Thoracic aorta (tissue), 2 donors: ENCODE measurements at places on chromosomes 5 and 9. TPM values are rescaled to one million over a fixed set of nuclear protein-coding genes. Genes with fewer than 3 reads are reported as not detected.

Gene CCNO
- total RNA-seq = 0.95 TPM

DNA sequence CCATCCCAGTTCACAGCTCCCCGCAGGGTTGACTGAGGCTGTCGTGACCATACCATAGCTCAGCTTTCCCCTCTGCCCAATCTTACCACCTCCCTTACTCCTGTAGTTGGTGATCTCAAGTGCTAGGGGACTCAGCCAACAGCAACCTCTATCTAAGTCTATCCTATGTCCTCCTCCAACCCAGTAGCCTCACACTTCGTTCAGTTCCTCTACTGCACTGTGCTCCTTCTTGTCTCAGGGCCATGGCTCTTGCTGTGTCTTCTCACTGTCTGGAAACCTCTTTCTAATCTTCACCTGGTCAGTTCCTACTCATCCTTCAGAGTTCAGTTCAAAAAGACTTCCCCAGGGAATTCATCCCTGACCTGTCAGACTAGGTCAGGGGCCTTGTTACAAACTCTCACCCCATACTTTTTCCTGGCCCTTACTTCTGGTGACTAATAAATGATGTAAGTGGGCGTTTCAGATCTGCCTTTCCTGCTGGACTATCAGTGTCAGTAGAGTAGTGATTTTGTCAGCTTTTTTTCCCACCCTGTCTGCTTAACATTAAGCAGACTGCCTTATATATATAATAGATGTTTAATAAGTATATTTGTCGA lies 53.6 kb upstream of the NR3C1 start:
- H3K27ac ChIP-seq = no peak overlapping the region
- no peak overlapping the region for H3K4me3 ChIP-seq
- H3K4me1 ChIP-seq = no peaks in the 10 kb centered on the region

DNA sequence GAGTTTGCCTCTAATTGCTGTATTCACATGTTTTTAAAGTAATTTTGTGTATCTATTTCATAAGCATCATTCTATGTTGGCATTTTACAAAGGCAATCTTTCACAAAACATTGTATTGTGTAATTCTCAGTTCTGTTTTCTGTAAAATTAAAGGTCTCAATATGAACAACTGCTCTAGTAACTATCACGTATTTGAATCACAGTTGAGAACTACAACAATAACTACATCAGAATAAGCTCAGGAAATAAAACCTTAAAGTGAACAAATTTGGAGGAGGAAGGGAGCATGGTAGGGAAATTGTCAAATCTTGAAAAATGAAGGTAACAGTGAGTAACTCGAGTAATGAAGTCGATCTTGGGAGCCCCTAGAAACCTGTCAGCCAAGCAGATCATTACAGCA lies 22.5 kb upstream of the CAMK4 start:
- H3K4me1 ChIP-seq = no peaks in the 10 kb centered on the region
- H3K27ac ChIP-seq = no peak overlapping the region
- H3K4me3 ChIP-seq = no peak overlapping the region
- H3K27me3 ChIP-seq = no peaks in the 10 kb centered on the region

GRCh38 chr9:109935406-109936087 lies 155.5 kb downstream of the PALM2AKAP2 start:
- peaks cover 18% of the 10 kb centered on the region for H3K4me1 ChIP-seq
- H3K27ac ChIP-seq = no peak overlapping the region
- H3K27me3 ChIP-seq = no peaks in the 10 kb centered on the region
- no peak overlapping the region for H3K4me3 ChIP-seq

GRCh38 chr5:143033535-143034250 lies 263.5 kb downstream of the ARHGAP26 start:
- no peaks in the 10 kb centered on the region for H3K27me3 ChIP-seq
- H3K36me3 ChIP-seq = no peaks in the 10 kb centered on the region
- no peak overlapping the region for H3K4me3 ChIP-seq
- H3K27ac ChIP-seq = no peak overlapping the region
- H3K4me1 ChIP-seq = no peaks in the 10 kb centered on the region

GRCh38 chr9:95816716-95817115 lies 58.8 kb upstream of the ERCC6L2 start:
- DNase-seq = no peak
- H3K27ac ChIP-seq = no peak overlapping the region

Gene F2R
- total RNA-seq = 96.4 TPM

DNA sequence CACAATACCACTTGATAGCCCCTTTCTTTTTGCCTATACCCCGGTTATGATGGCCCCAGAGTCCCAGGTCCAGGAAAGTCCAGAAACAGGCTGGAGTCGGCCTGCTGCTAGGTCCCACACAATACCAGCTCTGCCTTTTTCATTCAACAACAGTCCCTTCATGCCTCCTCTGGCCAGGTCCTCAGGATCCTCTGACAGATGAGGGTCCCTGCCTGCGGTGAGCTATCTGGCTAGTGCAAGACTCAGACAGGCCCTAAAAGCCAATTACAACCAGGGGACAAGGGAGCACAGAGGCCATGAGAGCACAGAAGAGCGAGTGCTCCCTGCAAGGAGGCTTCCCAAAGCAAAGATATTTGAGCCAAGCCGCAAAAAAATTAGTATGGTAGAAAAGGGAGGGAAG lies 84.8 kb upstream of the ZBTB43 start:
- H3K27me3 ChIP-seq = no peaks in the 10 kb centered on the region
- no peaks in the 10 kb centered on the region for H3K4me1 ChIP-seq
- no peak overlapping the region for H3K27ac ChIP-seq
- H3K36me3 ChIP-seq = no peaks in the 10 kb centered on the region
- DNase-seq = no peak

DNA sequence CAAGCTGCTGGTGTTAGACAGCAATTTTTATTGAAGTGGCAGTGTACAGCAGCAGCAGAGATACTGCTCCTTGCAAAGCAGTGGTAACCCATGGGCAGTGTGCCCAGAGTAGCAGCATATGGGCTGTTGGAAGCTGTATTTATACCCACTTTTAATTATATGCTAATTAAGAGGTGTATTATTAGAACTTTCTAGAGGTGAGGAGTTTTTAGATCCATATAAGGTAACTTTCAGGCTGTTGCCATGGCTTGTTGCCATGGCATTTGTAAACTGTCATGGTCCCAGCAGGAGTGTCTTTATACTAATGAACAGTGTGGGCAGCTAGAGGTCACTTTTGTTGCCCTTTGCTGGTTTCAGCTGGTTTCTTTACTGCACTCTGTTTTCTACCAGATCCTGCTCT lies 3.7 kb upstream of the PJA2 start:
- H3K27ac ChIP-seq = peak overlapping the region; percentile 98
- H3K4me1 ChIP-seq = peaks cover 9% of the 10 kb centered on the region
- no peak overlapping the region for H3K4me3 ChIP-seq
- H3K27me3 ChIP-seq = no peaks in the 10 kb centered on the region
- H3K36me3 ChIP-seq = no peaks in the 10 kb centered on the region

DNA sequence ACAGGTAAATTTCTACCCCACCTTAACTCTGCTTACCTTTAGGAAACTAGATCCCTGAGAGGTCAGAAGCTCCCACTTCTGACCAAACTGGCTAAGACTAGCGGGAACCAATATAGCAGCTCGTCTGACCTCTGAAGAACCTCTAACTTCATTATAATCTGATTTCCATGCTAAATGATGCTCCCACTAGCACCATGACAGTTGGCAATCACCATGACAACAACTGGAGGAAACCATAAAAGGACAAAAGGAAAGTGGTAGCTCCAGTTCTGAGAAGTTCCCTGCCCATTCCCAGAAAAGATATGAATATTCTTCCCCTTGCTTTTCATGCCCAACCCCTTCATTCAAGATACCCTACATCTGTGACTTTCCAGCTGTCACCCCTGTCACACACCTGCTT lies 483.3 kb downstream of the CTNND2 start:
- DNase-seq = no peak
- no peaks in the 10 kb centered on the region for H3K4me1 ChIP-seq
- H3K27ac ChIP-seq = no peak overlapping the region
- no peak overlapping the region for H3K4me3 ChIP-seq

- H3K27ac ChIP-seq = no peak overlapping the region
- H3K4me1 ChIP-seq = no peaks in the 10 kb centered on the region
- no peaks in the 10 kb centered on the region for H3K27me3 ChIP-seq
These were observed 158.3 kb downstream of the NR2F1-AS1 start for GRCh38 chr5:93422652-93423280.

DNA sequence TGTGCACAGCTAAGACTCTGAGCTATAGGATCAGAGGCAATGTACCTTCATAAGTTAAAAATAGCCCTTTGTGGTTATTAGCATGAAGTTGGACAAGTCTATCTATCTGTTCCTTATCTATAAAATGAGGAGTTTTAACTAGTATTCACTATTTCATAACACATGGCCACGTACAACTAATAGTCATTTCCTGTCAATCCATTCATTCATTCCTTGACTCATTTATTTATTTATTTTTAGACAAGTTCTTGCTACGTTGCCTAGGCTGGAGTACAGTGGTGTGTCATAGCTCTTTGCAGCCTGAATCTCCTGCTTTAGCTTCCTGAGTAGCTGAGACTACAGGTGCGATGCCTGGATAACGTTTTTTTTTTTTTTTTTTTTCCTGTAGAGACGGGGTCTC lies 92.1 kb downstream of the NR3C1 start:
- no peak for DNase-seq
- no peak overlapping the region for H3K27ac ChIP-seq
- peaks cover 30% of the 10 kb centered on the region for H3K4me1 ChIP-seq
- H3K27me3 ChIP-seq = no peaks in the 10 kb centered on the region

DNA sequence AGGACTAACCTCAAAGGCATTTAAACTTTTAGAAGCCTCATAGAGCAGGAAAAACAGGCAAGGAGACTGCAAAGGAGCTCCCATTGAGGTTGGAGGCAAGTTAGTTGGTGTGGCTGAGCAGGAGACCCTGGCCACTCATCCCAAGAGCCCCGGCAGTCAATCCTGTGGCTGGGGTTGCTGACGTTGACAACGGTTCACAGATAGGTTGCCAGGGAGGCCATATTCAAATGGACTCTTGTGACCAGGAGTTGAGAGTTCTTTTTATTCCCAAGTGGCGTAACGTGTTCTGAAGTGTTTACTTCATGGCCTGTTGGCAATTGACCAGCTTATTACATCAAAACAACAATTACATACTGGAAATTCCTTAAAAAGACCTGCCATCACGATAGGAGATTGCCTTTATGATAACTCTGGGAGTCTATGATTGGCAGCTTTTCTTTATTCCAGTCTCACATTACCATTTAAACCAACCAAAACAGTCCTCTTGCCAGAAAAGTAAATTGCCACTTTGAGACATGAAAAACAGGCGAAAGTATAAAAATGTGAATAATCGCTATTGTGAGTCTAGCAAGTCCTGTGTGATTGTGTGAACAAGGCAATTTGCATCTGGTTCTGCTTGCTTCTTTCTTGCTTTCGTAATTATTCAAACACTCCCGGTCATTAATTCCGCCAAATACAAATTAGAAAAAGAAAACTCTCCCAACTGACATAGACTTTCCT lies 394.9 kb downstream of the MED10 start:
- H3K4me3 ChIP-seq = no peak overlapping the region
- H3K27ac ChIP-seq = no peak overlapping the region
- no peaks in the 10 kb centered on the region for H3K27me3 ChIP-seq
- H3K4me1 ChIP-seq = peaks cover 23% of the 10 kb centered on the region
- no peak for DNase-seq
- H3K36me3 ChIP-seq = no peaks in the 10 kb centered on the region

- H3K4me3 ChIP-seq = no peak overlapping the region
- H3K27ac ChIP-seq = no peak overlapping the region
- H3K27me3 ChIP-seq = no peaks in the 10 kb centered on the region
- H3K36me3 ChIP-seq = no peaks in the 10 kb centered on the region
- no peaks in the 10 kb centered on the region for H3K4me1 ChIP-seq
- no peak for DNase-seq
These were observed 93.1 kb upstream of the FTMT start for GRCh38 chr5:121758615-121759014.

Gene FOXD4L3
- total RNA-seq = not detected
